ENCODE measurements at places on chromosomes 2 and 18.

GRCh38 chr18:6315517-6316331, 99.0 kb downstream of the L3MBTL4 start:
- no peak for DNase-seq

- DNase-seq = no peak
Observed at GRCh38 chr2:101732199-101732598, 34.7 kb downstream of the MAP4K4 start.

DNA sequence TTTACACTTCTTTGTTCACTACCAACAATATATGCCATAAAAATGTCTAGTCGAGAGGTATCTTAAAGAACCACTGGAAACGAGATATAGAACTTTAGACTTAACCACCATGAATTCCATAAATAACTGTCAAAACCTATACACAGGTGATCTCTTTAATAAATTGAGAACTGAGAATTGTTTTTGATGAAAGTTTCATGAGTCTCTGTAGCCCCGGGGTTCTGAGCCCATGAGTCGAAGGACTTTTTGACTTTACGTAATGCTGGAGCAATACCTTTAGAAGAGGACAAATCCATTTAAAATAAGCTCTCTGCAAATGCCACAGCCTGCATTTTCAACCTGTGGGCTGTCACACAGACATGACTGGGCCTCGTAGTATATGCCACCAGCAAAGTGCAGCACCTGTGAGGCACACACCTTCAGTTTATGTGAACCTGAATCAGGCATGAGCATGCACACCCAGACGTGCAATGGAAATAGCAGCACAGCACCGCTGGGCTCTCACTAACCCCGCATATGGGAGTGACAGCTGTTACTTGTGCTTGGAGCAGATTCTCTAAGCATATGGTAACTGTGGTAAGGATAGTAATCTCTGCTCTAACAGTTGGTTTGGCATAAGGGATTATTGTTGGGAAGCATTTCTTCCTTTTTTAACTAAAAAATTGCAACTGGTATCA, 383.2 kb downstream of the SOCS6 start:
- no peak for DNase-seq

GRCh38 chr2:1238598-1239138, 174.6 kb upstream of the TPO start:
- DNase-seq = no peak

DNA sequence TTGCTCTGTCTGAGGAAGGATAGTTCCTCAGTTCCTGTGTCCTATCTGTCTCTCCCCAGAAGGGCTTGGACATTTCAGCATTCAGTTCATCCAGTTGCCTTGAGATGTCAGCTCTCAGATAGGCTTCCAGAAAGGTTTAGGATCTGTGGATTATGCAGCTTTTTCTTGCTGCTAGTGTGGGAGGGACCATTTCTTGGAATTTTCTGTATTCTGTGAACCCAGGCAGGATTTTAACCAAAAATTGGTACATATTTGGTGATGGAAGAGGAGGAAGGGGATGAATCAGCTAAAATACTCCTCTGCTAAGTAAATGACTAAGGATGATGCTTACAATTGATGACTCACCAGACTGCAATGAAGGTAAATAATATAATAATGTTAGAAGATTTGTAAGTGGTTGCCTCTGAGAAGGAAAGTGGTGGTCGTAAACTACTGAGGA, 58.6 kb upstream of the DOCK10 start:
- DNase-seq = no peak

DNA sequence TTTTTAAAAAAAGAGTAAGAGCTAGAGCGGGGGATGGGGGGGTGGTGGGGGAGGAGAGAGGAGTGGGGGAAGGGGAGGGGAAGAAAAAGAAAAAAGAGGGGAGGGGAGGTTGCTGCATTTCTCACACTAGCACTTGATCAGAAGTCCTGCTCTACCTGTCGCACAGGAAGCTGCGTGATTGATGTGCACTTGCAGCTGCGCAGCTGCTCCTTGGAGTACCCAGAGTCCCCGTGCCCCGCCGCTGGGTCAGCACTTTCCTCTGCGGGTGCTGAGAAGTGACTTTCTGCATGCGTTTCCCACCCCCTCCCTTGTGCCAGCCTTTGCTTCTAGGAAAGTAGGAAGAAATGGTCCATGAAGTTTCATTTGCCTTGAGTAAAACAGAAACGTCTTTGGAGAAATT, 297.3 kb downstream of the ETAA1 start:
- DNase-seq = no peak

GRCh38 chr2:233423552-233423860, 69.2 kb downstream of the DGKD start:
- no peak for DNase-seq

GRCh38 chr18:13576598-13576997, 149.8 kb downstream of the FAM210A start:
- DNase-seq = no peak

DNA sequence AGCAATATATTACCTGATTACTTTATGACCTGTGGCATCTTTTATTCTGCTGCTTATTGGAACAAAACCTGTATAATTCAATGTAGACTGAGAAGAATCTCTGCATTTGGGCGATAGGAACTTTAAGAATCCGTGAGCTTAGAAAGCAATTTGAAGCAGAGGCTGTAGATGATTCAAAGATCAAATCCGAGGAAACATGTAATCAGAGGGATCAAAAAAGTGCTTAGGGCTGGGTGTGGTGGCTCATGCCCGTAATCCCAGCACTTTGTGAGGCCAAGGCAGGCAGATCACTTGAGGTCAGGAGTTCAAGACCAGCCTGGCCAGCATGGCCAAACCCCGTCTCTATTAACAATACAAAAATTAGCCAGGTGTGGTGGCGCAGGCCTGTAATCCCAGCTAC, 198.4 kb downstream of the MTX2 start:
- no peak for DNase-seq

GRCh38 chr2:98479959-98480524, 35.4 kb downstream of the INPP4A start:
- no peak for DNase-seq

GRCh38 chr18:10194592-10194991, 259.8 kb upstream of the APCDD1 start:
- no peak for DNase-seq

GRCh38 chr2:13056259-13056843, 339.6 kb downstream of the TRIB2 start:
- DNase-seq = no peak

DNA sequence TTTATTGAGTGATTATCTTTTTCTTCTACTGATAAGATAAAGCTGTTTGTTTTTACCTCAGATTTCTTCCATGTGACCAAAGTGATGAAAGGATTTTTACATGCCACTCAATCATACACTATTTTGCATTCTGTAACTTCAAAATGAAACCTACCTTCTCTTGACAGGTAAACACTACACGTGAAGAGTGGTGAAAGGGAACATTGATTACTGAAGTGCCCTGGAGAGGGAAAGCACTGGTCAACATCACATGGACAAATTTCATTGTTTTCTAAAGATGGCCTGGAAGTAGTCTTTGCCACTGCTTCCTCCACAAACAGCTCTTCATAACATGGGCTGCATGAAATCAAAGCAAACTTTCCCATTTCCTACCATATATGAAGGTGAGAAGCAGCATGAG, 120.1 kb downstream of the HIBCH start:
- DNase-seq = no peak

DNA sequence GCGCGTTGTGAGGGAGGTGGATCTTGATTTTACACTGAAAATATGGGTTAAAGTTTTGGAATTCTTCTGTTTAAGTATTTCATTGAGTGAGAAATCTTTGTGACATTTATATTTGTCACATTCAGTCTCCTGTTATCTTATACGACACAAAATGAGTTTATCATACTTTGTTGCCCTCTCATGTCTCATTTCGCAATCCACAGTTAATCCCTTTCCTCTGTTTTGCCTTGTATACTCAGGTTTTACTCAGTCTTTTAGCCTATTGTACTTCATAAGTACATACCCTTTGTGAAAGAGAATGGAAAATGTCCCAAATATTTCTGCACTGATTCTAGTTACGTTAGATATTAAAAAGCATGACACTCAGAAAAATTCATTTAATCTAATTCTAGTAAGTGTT, 142.7 kb downstream of the ATP9B start:
- no peak for DNase-seq

- no peak for DNase-seq
Observed at GRCh38 chr2:143841935-143842334, 678.0 kb downstream of the ZEB2 start.

Data from NCI-H2107 (cell line).